Mesothelial cell of epicardium (in vitro differentiated cells): ENCODE measurements at places on chromosomes 2 and 18.

DNA sequence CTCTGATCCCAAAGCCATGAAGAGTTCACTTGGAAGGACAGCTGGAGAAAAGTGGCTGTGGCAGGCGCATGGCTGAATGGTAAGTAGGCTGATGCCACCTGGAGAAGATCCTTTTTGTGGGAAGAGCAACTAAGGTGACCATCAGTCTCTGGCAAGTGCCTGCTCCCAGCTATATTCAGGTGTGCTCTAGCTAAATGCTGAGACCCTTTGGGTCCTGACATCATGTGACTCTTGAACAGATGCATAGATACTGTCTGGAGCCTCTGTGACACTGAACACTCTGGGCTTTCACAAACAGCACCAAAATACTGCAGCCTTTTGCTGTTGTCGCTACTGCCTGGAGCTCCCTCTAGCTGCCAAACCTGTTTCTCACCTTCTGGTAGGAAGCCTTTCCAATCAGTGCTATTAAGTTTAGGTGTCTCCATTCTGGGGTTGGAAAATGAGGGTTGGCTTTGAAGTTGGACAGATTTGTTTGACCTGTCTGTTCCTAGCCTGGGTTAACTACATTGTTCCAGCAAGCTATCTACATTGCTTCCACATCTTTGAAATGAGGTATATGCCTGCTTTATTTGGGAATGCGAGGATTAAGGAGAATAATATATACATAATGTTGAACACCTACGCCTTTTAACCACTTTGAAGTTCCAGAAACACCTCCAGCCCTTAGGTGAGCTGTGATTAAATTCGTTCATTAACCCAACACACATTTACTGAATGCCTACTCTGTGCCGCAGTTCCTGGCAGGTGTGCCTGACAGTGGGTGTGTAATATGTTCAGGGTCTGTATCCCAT lies 3.1 kb downstream of the EGR4 start:
- H3K27ac ChIP-seq, result no peak overlapping the region
- peaks cover 4% of the 10 kb centered on the region for H3K4me1 ChIP-seq
- no peaks in the 10 kb centered on the region for H3K36me3 ChIP-seq

DNA sequence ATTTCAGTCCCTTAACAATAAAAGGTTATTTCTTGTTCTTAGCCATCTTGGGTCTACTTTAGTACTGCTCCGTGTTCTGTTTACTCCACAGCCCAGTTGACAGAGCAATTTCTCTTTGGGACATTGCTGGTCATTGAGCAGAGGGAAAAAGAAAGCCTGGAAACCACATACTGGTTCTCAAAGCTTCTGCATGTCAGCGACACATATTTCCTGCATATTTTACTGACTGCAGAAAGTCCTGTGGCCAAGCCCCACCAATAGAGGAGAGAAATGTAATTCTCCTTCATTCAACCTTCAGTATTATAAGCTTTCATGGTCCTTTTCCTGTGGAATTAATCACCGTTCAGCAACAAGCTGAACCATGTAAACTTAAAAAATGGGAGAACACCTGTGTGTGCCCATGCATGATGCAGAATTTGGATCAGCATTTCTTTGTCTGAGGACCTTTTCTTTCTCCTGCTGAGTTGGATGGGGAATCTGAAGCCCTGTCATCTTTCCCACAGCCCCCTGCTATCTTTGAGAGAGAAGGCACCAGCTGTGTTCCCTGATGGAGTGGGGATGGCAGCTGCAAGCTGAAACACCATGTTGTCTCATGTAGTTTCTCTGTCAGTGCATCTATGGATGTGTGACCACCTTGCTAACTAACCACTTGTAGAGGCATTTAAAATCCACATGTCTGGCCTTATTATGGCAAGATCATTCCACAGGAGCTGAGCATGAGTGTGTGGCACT lies 431.6 kb downstream of the MEIS1 start:
- H3K36me3 ChIP-seq, result no peaks in the 10 kb centered on the region
- DNase-seq, result no peak
- H3K27ac ChIP-seq, result peak overlapping the region; percentile 24

- H3K27ac ChIP-seq, result no peak overlapping the region
- H3K4me1 ChIP-seq, result peaks cover 11% of the 10 kb centered on the region
- H3K27me3 ChIP-seq, result peaks cover 4% of the 10 kb centered on the region
- H3K4me3 ChIP-seq, result no peak overlapping the region
- no peak for DNase-seq
These were observed 156.9 kb upstream of the MYCN start for GRCh38 chr2:15783489-15783888.

- no peaks in the 10 kb centered on the region for H3K27me3 ChIP-seq
- H3K36me3 ChIP-seq, result peaks cover 58% of the 10 kb centered on the region
These were observed 18.8 kb downstream of the PDIA6 start for GRCh38 chr2:10793816-10794215.

- H3K27ac ChIP-seq, result no peak overlapping the region
- no peak for DNase-seq
- no peak overlapping the region for H3K4me3 ChIP-seq
- H3K27me3 ChIP-seq, result no peaks in the 10 kb centered on the region
- no peaks in the 10 kb centered on the region for H3K36me3 ChIP-seq
- H3K4me1 ChIP-seq, result peaks cover 16% of the 10 kb centered on the region
These were observed 42.3 kb downstream of the SPRED2 start for GRCh38 chr2:65390134-65390533.

DNA sequence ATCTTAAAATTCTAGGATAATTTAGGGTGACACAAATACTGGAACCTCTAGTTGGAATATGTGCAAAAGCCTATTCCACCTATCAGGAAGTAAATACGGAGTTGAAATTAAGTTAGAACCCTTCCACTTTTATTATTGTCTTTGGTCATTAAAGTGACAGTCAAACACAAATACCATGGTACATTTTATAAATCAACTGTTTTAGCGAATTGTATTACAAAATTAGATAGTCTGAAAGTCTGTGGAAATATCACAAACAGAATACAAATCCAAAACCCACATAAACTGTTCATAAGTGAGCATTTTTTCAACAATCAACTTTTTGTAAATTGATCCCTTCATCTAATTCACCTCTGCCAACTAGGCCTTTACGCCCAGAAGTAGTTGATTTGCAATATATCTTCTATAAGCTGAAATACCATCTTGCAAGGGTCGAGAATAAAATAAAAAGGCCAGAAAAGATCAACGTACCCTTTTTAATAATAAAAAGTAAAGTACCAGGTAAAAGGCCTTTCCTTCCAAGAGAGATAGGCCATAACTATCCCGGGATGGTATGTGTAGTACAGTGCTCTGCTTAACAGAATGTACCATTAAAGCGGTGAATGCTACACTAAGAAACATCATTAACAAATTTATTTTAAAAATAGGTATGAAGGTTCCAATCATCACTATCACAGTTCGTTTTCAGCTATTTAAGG lies 1.3 kb downstream of the USP34 start:
- H3K36me3 ChIP-seq, result no peaks in the 10 kb centered on the region
- no peaks in the 10 kb centered on the region for H3K27me3 ChIP-seq
- H3K4me3 ChIP-seq, result peak overlapping the region; percentile 92
- H3K27ac ChIP-seq, result peak overlapping the region; percentile 98

- peaks cover 3% of the 10 kb centered on the region for H3K27me3 ChIP-seq
- DNase-seq, result no peak
- peaks cover 13% of the 10 kb centered on the region for H3K4me1 ChIP-seq
- H3K36me3 ChIP-seq, result no peaks in the 10 kb centered on the region
These were observed 22.0 kb upstream of the DNMT3A start for GRCh38 chr2:25363733-25364132.

GRCh38 chr2:26702025-26702424 lies 9.5 kb downstream of the KCNK3 start:
- no peak overlapping the region for H3K4me3 ChIP-seq
- H3K4me1 ChIP-seq, result peaks cover 28% of the 10 kb centered on the region
- H3K27ac ChIP-seq, result peak overlapping the region; percentile 71
- no peaks in the 10 kb centered on the region for H3K36me3 ChIP-seq

DNA sequence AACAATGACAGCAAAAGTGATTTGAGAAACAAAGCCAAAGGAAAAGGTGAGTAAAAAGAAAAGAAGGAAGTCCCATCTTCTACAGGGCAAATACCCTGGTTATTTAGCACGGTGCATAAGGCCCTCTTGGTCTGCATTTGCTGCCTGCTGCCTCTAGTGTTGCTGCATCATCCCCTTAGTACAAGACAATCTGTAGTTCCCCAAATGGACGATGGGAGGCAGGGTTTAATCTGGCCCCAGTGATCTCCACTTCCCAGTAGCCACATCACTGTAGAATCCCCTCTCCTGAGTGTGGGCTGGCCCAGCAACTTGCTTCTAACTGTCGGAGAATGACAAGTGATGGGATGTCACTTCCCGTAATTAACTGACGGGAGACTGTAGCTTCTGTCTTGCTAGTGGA lies 85.1 kb downstream of the CTAGE1 start:
- no peaks in the 10 kb centered on the region for H3K27me3 ChIP-seq
- DNase-seq, result no peak
- no peak overlapping the region for H3K4me3 ChIP-seq
- H3K4me1 ChIP-seq, result peaks cover 48% of the 10 kb centered on the region

DNA sequence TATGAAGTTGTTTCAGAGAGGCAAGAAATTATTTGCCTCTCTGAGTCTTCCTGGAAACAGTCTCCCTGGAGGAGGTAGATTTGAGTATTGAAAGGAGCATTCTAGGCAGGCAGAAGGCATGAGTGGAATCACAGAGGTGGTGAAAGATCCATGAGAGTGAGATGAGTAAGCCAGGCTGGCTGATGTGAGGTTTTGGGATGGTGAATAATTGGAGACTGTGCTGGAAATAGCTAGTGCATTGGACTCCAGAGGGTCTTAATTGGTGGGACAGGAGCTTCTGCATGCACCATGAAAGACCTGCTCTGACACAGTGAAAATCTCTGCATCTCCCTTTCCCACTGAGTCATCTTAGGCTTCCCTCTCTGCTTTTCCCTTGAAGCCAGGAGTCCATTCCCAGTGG lies 46.3 kb downstream of the CDC42EP3 start:
- H3K27me3 ChIP-seq, result no peaks in the 10 kb centered on the region
- H3K4me1 ChIP-seq, result peaks cover 18% of the 10 kb centered on the region
- H3K36me3 ChIP-seq, result no peaks in the 10 kb centered on the region
- DNase-seq, result no peak

DNA sequence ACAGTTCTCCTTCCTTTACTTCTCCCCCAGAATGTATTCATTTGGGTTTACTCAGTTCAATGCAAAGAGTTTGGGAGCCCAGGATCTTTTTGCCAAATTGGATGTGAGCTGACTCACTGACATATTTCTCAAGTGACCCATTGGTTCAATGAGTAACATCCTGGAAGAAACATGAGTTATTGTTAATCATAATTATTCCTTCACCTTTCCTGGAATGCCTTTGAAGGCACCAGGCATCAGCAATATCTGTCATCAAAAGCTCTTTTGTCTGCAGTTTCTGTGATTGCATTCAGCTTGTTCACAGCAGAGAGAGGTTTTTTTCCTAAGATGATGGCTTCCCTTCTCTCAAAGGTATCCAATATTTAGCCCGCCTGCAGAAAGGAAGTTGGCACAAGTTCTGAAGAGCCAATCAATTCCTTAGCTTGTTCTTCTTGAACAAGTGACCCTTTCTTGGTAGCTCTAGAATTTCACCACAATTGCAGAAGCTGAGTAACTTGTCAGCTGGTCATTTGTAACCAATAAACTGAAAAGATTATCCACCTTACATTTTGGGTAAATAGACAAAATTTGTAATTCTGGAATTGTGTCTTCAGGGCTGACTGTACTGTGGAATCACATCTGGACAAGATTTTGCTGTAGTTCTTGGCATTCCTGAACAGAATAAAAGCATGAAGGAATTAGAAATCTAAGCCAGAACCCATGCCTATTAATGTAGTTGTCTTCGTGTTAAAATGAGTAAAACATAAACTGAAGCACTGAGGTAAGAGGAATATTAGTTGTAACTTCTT lies 72.2 kb upstream of the TMEM17 start:
- DNase-seq, result no peak
- H3K27me3 ChIP-seq, result no peaks in the 10 kb centered on the region
- H3K36me3 ChIP-seq, result no peaks in the 10 kb centered on the region
- H3K27ac ChIP-seq, result peak overlapping the region; percentile 22

- H3K27me3 ChIP-seq, result peaks cover 1% of the 10 kb centered on the region
- no peak overlapping the region for H3K4me3 ChIP-seq
- no peak for DNase-seq
- H3K4me1 ChIP-seq, result peaks cover 7% of the 10 kb centered on the region
- H3K36me3 ChIP-seq, result peaks cover 2% of the 10 kb centered on the region
These were observed 250.9 kb downstream of the PIEZO2 start for GRCh38 chr18:10898417-10898974.

- H3K4me3 ChIP-seq, result no peak overlapping the region
- H3K27ac ChIP-seq, result no peak overlapping the region
- no peak for DNase-seq
These were observed 134.2 kb upstream of the HNRNPA3 start for GRCh38 chr2:177078416-177078815.

DNA sequence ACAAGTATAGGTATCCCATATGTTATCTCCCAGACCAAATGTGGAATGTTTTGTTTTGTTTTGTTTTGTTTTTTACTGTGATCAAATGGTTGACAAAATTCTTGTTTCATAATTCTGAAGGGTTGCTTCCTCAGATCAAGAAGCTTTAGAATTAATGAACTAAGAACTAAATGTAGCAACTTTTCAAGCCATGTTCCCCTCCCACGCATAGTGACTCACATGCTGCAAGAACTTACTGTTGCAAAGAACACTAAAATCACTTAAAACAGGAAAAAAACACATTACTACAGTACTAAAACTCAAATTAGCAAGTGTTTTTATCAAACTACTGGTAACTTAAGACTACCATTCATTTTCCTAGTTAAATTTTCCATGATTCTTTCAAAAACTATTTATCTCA lies 30.6 kb downstream of the HNRNPLL start:
- DNase-seq, result no peak
- H3K4me1 ChIP-seq, result peaks cover 10% of the 10 kb centered on the region
- H3K36me3 ChIP-seq, result peaks cover 16% of the 10 kb centered on the region
- H3K4me3 ChIP-seq, result no peak overlapping the region

GRCh38 chr2:6970551-6970950 lies 53.3 kb downstream of the RNF144A start:
- H3K27me3 ChIP-seq, result no peaks in the 10 kb centered on the region
- peaks cover 28% of the 10 kb centered on the region for H3K36me3 ChIP-seq
- H3K4me1 ChIP-seq, result peaks cover 16% of the 10 kb centered on the region
- H3K4me3 ChIP-seq, result no peak overlapping the region
- no peak for DNase-seq

DNA sequence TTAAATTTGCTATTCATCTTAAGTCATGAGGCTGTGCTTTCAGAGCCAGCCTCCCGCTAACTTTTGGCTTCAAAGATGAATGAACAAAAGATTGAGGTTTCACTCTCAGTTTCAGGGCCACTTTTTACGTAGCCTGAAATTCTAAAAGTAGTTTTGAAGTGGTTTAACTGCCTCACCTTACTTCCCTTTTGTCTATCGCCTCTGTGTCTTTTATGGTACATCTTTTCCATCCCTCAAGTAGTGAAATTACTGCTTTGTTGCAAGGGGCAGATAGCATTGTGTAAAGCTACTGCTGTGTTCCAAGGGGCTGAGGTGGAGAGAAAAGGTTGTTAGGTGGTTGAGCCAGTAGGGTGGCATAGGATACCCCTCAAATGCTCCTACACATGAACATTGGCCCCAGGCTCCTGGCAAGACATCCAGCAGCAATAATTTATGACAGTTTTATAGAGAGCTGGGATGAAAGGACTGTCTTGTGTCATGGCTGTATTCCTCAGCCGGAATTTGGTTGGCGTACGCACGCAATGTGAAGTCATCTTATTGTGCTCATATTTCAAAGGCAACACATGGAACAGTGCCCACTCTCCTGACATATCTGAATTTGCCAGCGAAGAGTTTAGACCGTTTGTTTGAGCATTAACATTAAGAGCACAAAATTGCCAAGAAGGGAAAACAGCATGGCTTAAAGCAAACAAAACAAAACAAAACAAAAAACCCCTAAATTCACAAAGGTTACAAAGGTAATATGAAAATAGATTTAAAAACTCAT lies 32.2 kb downstream of the QPCT start:
- DNase-seq, result no peak
- H3K36me3 ChIP-seq, result no peaks in the 10 kb centered on the region
- peaks cover 33% of the 10 kb centered on the region for H3K4me1 ChIP-seq
- H3K27ac ChIP-seq, result peak overlapping the region; percentile 92
